LHCN-M2 (cell line): ENCODE measurements at places on chromosomes 12 and 14. TPM values are rescaled to one million over a fixed set of nuclear protein-coding genes. Genes with fewer than 3 reads are reported as not detected.
A peak's percentile ranks its signal among the peaks of the same experiment; 100 is the strongest.

GRCh38 chr12:102053062-102053349 lies 8.8 kb downstream of the WASHC3 start:
- DNase-seq, result no peak

DNA sequence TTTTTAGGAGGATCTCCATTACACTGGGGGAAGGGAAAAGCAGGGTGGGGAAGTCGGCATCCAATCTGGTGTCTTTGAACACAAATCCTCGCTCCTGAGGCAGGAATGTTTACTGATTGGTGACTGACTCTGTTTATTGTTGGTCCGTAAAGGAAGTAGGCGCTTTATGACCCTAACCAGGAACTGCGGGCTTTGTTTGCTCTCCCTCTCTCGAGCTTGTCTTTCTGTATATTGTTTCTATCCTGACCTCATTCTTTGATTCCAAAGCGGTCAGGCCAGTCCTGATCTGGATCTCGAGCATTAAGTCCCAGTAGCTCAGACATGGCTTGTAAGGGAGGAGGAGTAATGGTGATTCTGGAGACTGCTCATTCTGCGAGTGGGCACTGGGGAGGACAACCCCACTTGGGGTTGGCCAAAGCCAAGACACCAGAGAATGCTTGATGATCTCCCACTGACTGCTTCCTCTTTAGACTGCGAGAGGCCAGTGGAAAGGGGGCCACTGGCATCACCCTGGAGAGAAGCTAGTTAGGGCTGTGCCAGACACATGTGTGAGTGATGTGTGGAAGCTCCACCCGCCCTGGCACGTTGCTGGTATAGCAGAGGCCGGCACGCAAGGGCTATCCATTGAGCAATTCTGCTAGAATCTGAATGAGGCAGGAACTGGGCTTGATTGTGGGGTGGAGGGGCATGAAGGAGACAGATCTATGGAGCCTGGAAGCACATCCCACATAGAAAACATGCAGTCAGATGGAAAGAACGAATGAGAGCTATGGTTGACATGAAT lies 194.6 kb downstream of the PAX9 start:
- DNase-seq, result no peak

GAS2L3 gene
- total RNA-seq, result 40.8 and 41.4 TPM in 2 replicates

GRCh38 chr14:95891742-95892141 lies 15.1 kb downstream of the TUNAR start:
- DNase-seq, result peak; percentile 14

HVCN1 gene
- 4.3 and 4.9 TPM in 2 replicates for total RNA-seq

ATP5F1B gene
- 644 and 670 TPM in 2 replicates for total RNA-seq

SIX1 gene
- 156 and 183 TPM in 2 replicates for total RNA-seq

GRCh38 chr12:18414671-18415070 lies 153.4 kb downstream of the PIK3C2G start:
- DNase-seq, result no peak

- no peak for DNase-seq
Observed at GRCh38 chr14:97538749-97539410, 741.7 kb downstream of the VRK1 start.

CLEC7A gene
- total RNA-seq, result not detected in 2 replicates

GRCh38 chr12:131855521-131856142 lies 27.4 kb downstream of the MMP17 start:
- DNase-seq, result no peak

C12orf56 gene
- total RNA-seq, result 0.11 and 1.1 TPM in 2 replicates

DNA sequence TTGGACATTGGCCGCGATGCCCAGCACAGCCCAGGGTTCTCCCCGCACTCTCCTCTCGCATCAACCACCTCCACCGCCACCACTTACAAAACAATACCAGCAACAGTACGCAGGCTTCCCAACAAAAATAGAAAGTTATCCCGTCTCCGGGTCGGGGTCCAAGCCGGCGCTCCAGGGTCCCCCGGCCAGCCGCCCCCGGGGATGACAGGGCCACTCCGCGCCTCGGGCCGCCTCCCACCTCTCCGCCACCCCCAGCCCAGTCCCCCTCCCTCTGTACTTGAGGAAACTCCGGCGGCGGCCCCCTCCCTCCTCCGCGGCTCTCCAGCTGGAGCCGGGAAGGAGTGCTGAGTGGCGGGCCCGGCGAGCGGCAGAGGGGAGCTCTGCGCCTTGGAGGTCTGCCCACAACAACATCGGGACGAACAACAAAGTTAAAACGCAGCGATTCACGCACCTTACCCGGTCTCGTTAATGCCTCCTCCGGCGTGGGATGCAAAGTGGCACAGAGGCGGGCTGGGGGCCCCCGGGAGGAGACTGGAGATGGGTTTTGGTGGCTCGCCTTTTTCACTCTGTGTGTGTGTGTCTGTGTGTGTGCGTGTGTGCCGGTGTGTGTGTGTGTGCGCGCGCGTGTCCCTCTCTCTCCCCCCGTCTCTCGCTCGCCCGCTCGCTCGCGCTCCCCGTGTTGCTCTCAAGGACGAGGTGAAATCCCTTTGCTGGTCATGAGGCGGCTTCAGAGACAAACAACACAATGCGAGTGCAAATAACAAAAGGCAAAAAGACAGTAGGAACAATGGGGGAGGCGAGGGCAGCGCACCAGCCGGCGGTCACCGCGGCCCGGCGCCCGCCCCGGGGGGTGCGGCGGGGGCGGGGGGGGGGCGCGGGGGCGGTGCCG lies 386.8 kb downstream of the BCAT1 start:
- DNase-seq, result peak; percentile 64

DNA sequence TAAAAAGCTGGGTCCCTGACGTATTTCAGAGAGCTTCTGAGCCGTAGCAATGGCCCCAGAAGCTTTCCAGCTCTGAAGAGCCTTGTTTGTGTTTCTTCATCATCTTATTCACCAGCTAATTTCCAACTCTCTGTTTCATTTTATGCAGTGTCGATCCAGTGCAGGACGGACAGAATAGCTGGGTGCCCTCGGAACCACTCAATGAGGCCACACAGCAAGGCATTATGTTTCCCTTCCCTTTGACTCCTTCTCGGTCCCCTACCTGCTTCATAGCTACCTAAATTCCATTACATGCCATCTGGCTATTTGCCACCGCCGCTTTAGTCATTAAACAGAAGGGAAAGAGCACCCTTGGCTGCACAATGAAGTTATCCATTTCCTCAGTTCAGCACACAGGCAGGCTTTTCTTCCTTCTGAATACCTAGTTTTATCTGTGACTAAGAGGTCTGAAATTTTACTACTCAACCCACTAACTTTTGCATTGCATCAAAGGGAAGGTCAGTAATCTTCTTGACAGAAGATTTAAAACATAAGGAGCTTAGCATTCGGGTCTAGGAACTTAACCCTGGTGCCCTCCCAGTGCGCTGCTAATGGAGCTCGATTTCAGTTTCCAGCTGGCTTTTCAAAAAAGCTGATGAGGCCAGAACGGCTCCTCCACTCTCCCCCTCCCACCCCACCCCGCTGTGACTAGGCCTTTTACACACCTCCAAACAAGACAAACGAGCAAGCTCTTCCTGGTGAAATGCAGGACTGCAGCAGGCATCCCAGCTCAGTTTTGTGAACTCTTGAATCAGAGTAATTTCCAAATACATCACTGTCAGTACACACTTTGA lies 176.8 kb downstream of the GXYLT1 start:
- no peak for DNase-seq

GRCh38 chr14:46404865-46405811 lies 246.4 kb downstream of the RPL10L start:
- no peak for DNase-seq

GPRC5D gene
- not detected in 2 replicates for total RNA-seq

CCND2 gene
- total RNA-seq, result 109 and 133 TPM in 2 replicates

DNA sequence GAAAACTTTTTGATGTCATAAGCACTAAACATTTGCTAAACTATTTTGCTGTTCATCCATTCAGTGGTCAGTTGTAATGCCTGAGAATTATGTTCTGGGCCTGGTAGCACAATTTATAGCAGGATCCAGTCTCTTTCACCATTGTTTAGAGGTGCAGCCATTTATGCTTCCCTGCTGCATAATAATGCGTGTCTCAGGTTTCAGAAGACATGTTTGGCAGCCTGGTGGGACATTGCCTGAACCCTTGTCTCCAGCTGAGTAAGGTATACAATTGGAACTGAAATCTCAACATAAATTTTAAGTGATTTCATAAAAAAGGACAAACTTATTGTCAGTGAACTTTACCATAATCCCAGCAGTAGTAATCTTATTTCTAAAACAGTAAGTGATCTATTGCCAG lies 94.8 kb downstream of the POLR3B start:
- no peak for DNase-seq

- no peak for DNase-seq
Observed at GRCh38 chr14:96895658-96896271, 98.6 kb downstream of the VRK1 start.

TC2N gene
- 0.19 TPM in 1 of 2 replicates, not detected in the other for total RNA-seq

- no peak for DNase-seq
Observed at GRCh38 chr14:103356024-103356682, 22.1 kb downstream of the EIF5 start.

- peak; percentile 7 for DNase-seq
Observed at GRCh38 chr14:36747411-36748184, 85.9 kb downstream of the PAX9 start.

BCDIN3D gene
- total RNA-seq, result 2.5 and 2.9 TPM in 2 replicates
